ENCODE measurements at places on chromosomes 5 and 9. TPM values are rescaled to one million over a fixed set of nuclear protein-coding genes. Genes with fewer than 3 reads are reported as not detected.

DNA sequence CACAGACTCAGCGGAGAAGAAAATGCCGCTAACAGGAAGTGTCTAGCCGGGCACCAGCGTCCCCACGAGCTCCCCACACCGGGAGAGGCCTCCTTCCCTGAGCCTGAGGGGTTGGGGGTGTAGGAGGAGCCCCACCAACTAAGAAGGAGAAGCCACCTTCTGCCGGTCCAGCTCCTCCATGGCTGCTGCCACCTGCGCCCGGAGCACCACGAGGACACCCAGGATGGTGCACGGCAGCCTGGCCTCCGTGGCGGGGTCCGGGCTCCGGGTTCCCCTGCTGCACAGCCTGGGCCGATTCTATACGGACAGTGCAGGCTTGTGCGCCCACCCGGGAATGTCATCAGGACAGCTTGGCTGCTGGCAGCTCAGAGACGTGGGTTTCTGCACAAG lies 297 bp downstream of the LCN8 start:
- DNase-seq = no peak

DNA sequence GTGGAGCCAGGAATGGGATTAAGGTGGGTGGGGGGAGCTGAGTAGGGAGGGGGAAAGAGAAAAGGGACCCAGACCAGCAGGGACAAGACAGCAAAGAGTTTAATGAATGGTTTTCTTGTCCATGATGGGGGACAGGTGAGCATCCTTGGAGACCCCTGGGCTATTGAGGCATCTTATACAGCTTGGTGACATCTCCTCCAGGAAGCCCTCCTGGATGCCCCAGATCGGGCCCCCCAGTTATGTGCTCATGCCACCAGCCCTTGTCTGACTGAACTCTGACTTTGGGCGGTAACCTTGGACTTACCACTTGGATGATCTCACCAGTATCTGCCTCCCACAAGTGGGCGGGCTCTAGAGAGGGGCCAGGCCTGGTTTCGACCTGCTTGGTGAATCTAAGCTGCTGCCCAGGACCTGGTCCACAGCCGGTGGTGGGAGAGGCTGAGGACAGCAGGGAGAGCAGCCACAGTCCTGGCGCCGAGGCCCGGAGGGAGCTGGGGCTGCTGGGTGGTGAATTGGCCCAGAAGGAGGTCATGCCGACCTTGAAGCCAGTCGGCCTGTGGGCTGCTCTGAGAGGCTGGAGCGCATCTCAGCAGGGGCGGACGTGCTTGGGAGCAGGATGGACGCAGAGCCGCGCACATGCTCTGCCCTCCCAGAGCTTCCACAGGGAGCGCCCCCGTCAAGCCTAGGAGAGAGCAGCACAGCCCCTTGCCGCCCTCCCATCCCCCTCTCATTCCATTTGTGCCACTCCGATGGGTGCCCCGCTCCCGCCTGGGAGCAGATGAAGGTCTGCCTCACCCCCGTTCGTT lies 36.2 kb downstream of the UNC5A start:
- no peak for DNase-seq

- no peak for DNase-seq
These were observed 503.2 kb downstream of the GADD45G start for GRCh38 chr9:90107726-90108655.

DNA sequence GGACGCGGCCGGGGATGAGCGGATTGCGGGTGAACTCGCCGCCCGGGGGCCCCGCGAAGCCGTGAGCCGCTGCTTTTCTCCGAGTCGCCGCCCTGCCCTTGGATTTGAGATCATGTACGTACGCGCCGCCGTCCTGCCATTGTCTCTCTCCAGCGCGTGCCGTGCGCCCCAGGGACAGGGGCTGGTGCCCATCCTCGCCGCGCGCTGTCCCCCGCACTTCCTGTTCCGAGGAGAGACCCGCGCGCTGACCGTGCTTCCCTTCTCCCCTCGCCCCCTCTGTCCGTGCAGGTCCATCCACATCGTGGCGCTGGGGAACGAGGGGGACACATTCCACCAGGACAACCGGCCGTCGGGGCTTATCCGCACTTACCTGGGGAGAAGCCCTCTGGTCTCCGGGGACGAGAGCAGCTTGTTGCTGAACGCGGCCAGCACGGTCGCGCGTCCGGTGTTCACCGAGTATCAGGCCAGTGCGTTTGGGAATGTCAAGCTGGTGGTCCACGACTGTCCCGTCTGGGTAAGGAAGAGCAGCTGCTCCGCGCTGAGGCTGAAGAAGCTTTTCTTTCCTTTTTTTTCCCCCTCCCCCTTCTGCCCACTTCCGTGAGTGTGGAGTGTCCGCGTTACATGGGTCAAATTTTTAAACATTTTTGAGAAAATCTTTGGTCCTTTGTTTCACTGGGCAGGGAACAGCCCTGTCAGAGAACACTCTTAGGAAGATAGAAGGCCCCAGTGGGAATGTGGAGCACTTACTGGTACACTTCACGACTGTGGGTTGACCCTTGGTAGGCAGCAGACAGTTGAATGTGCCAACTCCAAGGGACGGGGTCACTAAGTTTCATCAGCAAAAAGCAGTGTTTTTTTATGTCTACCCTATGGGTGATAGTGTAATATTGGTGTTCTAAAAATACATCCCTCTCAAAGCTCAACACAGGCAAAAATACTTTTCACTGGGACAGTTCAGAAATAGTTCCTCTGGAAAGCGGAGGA lies 727 bp downstream of the RHOBTB3 start:
- DNase-seq = peak; percentile 56

GRCh38 chr5:125719681-125720347 lies 703.4 kb upstream of the GRAMD2B start:
- DNase-seq = no peak

- DNase-seq = no peak
These were observed 18.3 kb upstream of the MSANTD3 start for GRCh38 chr9:100408546-100409175.

GRCh38 chr9:96423985-96424336 lies 5.8 kb upstream of the ZNF367 start:
- DNase-seq = no peak

DNA sequence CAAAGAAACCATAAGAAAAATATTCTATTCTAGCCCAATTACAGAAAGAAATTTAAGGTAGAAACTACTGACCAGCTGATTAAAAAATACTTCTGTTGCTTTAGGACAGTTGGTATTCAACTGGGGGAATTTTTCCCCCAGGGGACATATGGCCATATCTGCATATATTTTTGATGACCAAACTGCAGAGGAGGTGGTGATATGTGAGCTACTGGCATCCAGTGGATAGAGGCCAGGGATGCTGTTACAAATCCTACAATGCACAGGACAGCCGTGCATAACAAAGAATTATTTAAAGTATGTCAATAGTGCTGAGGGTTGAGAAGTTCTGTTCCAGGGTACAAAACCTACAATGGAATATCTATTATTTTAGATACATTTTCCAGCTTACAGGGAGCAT lies 24.0 kb downstream of the ZFR start:
- DNase-seq = no peak

SPATA6L gene
- 0.92 TPM for total RNA-seq

PCDHA13 gene
- total RNA-seq = not detected

DOCK8 gene
- not detected for total RNA-seq

Measured in HT1080 (cell line).